GM13977 (cell line): ENCODE measurements at places on chromosomes 5 and 9.

- no peak for DNase-seq
Measured at GRCh38 chr5:56112526-56113121, 117.9 kb upstream of the IL6ST start.

DNA sequence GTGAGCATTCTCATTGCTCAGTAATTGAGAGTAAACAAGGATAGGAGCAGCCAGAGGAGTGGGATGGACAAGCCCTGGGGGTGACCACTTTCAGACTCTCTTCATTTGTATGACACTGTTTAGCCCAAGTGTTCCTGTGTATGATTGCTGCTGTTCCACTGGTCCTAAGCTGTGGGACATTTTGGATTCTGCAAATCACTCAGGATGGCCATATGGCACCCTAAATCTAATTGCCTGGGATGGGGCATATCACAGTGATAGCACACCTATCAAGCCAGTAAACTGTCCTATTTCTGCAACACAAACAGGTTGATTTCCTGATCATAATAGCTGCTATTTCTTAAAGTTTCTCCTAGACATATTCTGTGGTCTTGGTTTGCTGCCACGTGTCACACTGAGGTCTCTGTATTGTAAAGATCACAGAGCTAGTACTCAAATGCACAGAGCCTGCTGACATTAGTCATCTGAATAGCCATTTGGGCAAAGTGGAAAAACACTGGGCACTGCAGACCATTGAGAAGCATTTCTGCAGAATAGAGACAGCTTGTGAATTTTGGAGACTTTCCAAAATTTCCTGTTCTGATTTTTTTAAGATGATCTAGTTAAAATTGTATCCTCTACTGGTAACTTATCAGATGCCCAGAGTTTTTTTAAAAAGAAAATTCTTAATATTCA, 320.2 kb downstream of the RFX3 start:
- DNase-seq = no peak

GRCh38 chr9:93673839-93674334, 97.5 kb downstream of the PHF2 start:
- DNase-seq = no peak

DNA sequence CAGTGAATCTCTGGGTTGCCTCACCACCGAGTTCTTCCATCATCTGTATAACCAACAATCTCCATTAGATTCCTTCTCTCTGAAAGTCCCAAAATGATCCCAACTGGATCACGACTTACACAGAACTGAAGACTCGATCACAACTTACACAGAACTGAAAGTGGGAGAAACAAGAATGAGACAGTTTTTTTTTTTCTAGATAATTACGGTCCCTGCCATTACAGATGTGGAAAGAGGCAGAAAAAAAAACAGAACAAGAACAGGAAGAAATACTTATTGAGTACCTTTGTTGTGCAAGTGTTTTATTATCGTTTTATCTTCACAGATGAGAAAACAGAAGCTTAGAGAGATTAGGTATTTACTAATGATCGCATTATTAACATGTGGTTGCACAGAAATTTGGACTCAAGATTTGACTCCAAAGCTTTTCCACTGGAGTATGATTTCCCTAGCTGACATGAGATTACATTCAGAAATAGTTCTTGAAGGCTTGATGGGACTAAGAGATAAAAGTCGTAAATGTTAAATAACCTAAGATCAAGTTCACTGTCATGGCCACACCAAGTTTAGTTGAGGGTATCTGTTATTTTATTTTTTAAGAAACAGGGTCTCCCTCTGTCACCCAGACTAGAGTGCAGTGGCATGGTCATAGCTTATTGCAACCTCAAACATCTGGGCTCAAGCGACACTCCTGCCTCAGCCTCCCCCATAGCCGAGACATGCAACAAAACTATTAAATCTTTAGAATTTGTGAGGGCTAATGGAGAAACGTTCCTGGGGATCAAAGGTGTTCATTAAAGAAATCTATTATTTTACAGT, 8.9 kb downstream of the PLK2 start:
- no peak for DNase-seq

GRCh38 chr9:113616116-113616515, 152.6 kb downstream of the RGS3 start:
- DNase-seq = no peak

DNA sequence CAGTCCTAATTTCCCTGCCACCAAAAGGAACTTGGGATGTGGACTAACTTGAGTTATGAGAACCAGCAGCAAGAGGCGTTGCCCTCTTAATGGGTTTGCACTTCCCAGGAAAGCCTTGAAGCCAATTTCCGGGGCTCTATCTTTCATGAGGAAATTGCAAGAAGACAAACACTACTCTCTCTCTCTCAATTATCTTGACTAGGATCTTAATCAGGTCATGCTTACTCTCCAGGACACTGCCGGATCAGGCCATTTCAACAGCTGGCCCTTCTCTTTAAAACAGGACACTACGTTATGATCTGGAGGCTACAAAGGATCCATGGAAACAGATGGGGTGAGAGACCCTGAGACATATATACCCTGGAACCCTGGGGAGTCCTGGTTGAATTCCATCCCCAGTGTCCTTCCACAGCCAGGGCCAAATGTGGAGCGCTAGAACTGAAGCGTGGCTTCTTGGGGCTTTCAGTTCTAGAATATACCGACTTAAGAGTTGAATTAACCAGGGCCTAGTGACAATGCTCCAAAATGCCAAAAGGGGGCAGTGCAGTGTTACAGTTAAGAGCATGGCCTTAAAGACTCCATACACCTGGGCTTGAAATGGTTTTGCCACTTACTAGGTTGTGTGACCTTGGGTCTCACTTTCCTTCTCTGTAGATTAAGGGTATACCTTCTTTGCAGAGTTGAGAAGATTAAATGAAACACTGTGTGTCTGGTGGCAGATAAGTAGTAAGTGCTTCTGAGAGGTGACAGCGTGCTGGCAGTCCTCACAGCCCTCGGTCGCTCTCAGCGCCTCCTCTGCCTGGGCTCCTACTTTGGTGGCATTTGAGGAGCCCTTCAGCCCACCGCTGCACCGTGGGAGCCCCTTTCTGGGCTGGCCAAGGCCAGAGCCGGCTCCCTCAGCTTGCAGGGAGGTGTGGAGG, 21.1 kb downstream of the FAM219A start:
- peak; percentile 81 for DNase-seq

DNA sequence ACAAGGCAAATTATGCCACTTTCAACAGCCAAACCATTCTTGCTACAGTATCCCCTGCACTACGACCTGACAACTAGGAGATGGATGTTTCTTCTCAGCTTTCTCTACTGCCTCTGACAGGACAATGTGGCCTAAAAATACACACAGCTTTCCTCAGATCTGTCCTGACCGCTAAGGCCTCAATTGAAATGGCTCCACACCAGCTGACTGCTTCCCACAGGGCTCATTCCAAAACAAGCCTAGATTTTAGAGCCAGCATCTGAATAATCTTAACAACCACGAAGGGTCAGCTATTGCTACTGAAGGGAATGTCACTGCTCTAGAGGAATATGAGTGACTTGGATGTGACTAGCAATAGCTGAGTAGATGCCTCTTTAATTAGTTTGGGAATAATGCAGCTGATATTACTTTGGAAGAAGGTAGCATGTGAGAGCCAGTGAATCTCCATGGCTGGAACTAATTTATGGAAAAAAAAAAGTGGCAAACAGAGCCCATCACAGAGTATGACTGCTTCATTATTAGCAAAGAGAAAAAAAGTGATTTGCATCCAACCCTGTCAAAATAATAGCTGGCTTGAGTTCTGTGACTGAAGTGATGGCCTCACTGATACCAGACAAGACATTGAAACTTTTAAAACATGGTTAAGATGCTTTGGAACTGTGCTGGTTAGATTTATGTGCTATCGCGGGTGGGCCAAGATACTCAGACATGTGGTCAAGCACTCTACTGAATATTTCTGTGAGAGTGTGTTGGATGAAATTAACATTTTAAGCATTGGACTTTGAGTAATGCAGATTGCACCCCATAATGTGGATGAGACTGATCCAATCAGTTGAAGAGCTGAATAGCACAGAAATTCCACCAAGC, 450.2 kb downstream of the NR2F1-AS1 start:
- no peak for DNase-seq

DNA sequence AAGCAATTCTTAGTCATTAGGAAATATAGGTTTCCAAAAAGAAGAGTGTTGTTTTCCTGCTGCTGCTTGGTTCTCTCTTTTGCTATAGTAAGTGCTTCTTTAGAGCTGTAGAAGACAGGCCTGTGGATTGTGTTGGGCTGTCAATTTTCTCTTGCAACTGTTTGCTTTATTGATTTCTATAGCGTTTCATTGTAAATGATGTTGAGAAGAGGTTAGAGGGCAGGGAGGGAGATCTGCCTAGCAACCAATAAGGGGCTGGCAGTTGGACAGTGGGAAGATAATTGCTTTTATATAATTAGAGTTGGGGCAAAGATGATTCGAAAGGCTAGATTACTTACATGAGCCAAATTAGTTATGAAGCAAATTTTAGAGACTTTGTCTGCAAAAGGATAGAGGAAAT, 11.1 kb downstream of the UNC13B start:
- DNase-seq = no peak
